Spleen (tissue), 13 donors: ENCODE measurements at places on chromosomes 11 and 22. TPM values are rescaled to one million over a fixed set of nuclear protein-coding genes. Genes with fewer than 3 reads are reported as not detected.

The PKNOX2 gene
- total RNA-seq: 5.3 TPM

The PAK1 gene
- total RNA-seq: 43.1 TPM

The BTBD18 gene
- total RNA-seq: not detected

GRCh38 chr11:63667995-63668795 is 3.0 kb downstream of the ATL3 start:
- H3K27me3 ChIP-seq: no peaks in the 10 kb centered on the region
- no peak for DNase-seq
- no peak overlapping the region for H3K27ac ChIP-seq
- H3K36me3 ChIP-seq: peaks cover 14% of the 10 kb centered on the region
- H3K4me3 ChIP-seq: no peak overlapping the region
- peaks cover 79% of the 10 kb centered on the region for H3K4me1 ChIP-seq

The TTC36 gene
- total RNA-seq: not detected
